Anterior cingulate cortex (tissue), 58 donors: ENCODE measurements at places on chromosomes 7 and 10.

GRCh38 chr7:101865031-101865430, 47.6 kb downstream of the CUX1 start:
- DNase-seq = no peak

DNA sequence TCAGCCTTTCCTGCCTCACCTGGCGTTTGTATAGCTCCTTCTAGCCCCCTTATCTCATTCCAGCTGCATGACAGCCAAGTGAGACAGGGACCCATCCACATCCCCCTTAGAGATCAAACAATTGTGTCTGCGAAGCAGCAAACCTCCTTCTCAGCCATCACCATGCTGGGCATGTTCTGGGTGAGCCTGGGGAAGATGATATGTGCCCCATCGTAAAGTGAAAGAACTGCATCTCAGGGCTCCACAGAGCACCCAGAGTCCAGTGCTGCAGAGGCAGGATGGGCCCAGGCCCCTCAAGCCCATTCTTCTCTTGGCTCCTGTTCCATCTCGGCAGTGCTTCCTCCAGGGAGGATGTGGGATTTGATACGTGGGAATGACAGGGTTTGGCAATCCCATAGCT, 43.2 kb downstream of the FIGNL1 start:
- DNase-seq = no peak

DNA sequence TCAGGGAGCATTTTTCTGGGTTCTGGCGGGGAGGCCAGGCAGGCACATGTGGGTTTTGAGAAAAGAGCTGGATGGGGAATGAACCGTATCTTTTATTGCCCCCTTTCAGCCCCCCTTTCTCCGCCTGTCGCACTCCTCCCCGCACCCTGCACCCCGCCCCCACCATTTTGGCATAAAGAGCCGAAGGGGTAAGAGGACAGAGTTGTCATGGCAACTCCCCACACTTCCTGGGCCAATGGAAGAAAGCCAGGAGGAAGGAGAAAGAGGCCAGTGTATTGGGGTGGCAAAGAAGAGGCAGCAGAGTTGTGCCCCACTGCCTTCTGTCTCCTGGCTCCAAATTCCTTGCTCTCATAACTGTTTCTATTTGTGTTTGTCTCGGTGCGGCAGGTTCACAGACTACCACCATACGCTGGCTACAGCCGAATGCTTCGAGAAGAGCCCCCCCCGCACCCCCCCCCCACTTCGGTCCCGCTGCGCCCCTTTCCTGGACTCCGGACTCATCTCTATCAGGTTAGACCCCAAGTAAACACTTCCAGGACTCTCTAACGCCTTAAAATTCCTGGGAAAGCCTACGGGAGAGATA, 3.4 kb downstream of the KCNIP2 start:
- peak; percentile 26 for DNase-seq

GRCh38 chr10:81179805-81180452, 642.2 kb downstream of the SH2D4B start:
- no peak for DNase-seq

- no peak for DNase-seq
Measured at GRCh38 chr10:129851941-129852640, 112.0 kb downstream of the EBF3 start.

DNA sequence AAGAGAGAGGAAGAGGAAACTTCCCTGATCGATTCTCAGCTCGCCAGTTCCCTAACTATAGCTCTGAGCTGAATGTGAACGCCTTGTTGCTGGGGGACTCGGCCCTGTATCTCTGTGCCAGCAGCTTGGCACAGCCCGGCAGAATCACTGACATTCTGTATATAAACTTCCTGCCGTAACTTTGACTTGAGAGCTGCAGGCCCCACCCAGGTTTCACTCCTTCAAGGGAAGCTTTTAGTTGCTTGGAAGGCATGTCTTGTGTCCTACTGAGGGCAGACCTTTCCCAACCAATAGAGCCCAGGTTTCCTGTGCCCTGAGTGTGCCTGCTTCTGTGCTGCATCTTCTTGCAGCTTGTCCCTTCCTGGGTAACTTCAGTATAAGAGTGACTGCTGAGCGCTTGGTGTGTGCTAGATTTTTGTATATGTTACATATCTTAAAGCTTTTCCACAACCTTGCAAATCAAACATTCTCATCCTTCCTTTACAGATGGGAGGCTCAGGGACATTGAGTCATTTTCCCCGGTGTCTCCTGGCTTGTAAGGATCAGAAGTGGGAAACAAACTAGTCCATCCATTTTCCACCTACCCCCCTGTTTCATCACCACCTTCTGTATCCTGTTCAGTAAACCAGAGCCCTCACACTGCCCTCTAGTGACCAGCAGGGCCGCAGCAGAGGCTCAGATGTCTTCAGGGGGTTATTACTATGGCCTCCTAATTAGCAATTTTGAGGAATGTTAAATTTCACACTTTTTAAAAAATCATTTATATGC, 225.2 kb upstream of the PRSS58 start:
- DNase-seq = peak; percentile 30

GRCh38 chr7:100367251-100367620, 6.1 kb upstream of the PILRA start:
- DNase-seq = no peak

DNA sequence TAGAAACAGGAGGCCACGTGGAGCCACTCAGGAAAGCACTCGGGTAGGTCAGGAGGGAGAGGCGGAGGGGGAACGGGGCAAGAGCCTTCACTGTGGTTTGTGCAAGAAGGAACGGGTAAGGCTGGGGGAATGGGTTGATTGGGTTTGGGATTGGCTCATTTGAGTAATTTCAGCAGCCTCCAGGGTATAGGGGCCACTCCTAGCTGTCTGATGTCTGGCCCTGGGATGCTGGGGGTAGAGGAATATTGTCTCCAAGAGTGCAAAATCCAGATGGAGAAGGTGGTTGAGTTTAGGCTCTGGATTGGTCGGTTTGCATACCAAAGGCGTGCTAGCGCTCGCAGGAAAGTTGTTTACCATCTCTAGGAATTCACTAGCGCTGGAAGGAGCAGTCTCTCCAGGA, 47.2 kb downstream of the MYL10 start:
- no peak for DNase-seq

DNA sequence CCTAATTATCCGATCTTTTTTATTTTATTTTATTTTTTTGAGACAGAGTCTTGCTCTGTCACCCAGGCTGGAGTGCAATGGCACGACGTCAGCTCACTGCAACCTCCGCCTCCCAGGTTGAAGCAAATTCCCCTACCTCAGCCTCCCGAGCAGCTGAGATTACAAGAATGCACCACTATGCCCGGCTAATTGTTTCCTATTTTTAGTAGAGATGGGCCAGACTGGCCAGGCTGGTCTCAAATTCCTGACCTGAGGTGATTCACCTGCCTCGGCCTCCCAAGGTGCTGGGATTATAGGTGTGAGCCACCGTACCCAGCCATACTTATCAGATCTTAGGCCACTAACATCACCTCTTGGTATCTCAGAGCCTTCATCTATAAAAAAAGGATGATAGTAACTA, 4.9 kb downstream of the SLC25A13 start:
- no peak for DNase-seq

- DNase-seq = no peak
Measured at GRCh38 chr7:26438078-26438477, 146.4 kb downstream of the SNX10 start.

DNA sequence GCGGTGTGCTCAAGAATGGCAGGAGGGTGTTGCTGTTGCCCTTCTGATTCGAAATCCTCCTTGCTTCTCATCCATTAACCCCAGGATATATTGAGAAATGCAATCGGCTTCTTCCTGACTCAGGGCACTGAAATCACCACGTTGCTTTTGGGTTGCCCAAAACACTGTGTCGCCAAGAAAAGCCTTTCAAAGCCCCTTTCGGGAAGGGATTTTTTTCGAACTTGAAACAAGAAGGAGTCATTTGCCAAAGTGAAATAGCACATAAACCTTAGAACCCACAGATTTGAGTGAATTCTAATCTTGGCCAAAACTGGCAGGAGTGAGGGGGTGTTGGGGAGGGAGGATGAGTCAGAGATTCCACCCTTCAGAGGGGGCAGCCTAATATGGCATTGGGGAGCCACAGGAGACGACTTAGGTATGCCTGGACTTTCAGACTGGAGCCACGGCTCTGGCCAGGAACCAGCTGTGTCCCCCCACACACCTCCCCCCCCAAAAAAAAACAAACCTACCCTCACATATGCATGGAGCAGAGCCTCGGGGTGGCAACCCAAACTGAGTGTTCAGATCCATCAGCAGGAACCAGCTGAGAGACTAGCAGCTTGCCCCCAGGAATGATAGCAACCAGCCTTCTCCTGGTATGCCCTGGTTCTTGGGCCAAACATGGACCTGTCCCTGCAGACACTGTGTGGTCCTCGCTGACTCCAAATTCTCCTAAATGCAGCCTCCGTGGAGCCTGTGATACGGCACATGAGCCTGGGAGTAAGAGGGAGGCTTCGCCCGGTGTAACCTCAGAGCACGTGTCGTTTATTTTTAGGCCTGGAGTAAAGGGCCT, 138.4 kb downstream of the FGFR2 start:
- DNase-seq = no peak

DNA sequence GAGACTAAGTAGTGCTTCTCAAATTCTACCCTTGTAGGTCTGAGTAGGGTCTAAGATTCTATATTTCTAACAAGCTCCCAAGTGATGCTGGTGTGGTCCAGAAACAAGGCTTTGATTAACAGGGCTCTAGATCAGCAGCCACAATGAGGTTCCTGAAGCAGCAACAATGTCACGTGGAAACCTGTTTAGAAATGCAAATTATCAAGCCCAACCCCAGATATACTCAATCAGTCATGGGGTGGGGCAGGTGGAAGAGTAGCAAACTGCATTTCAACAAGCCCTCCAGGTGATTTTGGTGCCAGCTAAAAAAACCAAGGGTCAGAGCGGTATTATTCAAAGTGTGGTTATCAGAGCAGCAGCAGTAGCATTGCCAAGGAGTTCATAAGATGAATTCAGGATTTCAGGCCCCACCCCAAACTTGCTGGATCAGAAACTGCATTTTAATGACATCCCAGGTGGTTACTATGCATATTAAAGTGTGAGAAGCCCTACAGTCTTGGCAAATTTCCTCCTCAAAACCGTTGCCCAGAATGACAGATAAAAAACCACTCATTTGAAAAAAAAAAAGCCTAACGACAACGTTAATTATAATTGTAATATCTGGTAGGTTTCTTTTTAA, 199.2 kb downstream of the AHR start:
- DNase-seq = no peak

DNA sequence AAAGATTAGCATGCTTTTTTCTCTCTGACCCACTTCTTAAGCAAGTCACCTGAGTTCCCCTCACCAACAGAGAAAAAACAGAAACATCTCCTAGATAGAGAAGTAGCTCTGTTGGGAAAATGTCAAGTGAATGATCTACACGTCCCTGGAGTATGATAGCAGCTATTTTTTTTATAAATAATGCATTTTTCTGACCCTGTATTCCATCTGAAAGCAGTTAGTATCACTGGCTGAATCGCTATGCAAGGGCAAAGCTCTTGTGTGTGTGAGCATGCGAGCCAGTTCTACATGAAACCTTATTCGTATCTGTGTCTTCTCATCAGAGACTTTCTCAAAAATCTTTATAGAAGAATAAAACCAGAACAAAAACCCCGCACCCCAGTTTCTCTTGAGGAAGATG, 8.2 kb downstream of the ANKMY2 start:
- DNase-seq = no peak

DNA sequence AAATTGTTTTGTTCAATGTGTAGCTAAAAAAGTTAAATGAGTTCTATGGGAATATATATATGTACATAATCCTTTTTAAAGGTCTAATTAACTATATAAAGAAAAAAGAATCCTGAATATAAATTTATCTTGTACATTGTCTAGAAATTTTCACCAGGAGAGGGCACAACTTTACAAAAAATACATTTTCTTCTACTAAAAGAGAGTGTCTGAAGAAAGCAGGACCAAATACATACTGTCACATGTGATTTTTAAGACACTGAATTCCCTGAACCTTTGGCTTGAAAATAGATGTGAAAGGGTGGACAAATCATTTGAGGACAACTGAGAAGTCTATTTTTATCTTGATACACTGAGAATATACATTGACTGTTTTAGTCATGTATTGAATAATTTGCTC, 204.3 kb downstream of the DGKB start:
- no peak for DNase-seq

DNA sequence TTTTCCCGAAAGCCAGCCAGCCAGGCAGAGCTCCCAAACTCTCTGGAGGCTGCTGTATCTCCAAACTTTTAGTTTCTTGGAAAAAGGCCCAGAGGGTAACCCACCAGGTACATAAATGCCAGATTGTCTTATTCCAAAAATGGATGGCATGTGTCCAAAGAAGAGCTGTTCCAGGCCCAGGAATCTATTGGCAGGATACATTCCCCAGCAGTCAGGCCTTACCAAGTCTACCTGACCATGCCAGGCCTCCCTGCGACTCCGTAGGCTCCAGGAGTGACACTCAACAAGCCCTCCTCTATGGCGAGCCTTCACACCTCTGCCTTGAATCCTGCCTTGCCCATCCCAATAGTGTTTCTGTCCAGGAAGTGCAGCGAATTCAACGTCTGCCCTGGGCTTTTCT, 95.6 kb downstream of the GRB10 start:
- DNase-seq = no peak

- no peak for DNase-seq
Measured at GRCh38 chr10:113368666-113369364, 184.0 kb upstream of the HABP2 start.

GRCh38 chr7:88127637-88128290, 92.1 kb downstream of the SRI start:
- DNase-seq = no peak

DNA sequence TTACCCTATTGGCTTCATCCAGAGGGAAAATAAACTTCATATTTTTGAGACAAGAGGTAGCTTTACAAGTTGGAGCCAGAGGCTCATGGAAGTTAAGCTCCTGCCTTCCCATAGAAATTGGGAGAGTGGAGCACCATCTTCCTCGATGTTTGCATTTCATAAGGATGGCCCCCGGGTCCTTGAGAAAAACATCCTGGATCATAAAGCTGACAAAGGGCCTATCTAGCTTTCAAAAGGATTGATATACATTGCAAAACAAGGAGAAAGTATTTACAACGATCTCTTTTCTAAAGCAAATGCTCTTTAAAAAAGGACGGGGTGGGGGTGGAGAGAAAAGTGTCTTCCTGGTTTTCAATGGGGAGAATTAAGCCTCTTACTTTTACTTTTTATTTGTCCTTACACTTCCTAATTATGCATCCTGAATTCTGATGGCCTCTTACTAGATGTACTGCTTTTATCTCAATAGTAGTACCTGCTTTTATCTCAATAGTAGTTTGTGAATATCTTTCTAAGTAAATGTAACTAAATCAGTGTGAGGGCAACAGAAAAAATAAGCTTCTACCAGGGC, 65.6 kb downstream of the PTPRZ1 start:
- no peak for DNase-seq

GRCh38 chr7:106812027-106812643, 52.9 kb upstream of the PIK3CG start:
- DNase-seq = no peak

- no peak for DNase-seq
Measured at GRCh38 chr10:6995831-6996230, 415.0 kb downstream of the SFMBT2 start.

DNA sequence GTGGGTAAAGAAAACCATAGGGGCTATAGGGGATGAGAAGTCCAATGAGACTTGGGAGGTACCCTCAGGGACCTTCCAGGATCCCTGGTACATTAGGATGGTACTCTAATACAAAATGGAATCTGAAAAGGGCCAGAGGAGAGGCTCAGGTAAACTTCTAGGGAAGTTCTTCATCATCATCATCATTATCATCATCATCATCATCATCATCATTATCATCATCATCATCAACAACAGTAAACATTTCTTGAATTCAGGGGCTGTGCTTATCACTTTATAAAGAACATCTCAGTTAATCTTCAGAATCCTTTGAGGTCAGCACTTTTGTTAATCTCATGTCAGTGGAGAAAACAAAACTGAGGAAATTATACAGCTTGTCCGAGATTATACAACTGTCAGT, 50.1 kb downstream of the PLPP4 start:
- DNase-seq = no peak

GRCh38 chr10:87799860-87800259, 18.2 kb downstream of the ATAD1 start:
- DNase-seq = no peak
